ENCODE measurements at places on chromosomes 3 and 15.

DNA sequence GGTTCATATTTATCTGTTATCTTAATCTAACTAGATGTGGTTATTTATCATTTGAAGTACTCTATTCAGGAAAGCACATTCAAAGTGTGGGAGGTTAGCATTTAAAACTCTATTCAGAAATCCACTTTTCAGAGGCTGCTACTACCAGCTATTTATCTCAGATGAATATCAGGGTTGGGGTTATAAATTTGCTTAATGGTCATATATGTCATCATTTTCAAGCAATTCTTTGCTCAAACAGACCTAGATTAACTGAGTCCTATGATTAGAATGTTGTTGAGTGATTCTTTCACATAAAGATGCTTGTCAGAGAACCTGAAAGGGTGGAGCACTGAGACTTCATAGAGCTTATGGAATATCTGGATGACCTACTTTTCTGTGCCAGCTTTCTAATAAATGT lies 436.9 kb upstream of the TGFBR2 start:
- no peak for DNase-seq

DNA sequence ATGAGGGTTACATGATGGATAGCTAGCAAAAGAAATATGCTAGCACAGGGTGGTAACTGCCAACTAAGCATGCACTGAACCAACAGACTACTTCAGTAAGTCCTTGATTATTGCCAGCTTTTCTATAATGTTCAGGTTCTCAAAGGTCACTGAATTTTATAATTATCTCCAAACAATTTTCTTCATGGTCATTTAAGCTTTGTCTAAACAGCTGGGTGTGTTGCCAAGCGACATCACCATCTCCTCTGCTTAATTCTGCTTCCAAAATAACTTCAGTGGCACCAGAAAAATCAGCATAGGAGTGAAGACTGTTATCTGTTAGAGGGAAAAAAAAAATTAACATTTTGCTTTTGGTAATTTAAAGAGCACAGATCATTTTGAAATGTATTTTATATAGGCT lies 54.6 kb upstream of the TOP2B start:
- no peak for DNase-seq

- no peak for DNase-seq
Measured at GRCh38 chr3:119315600-119316312, 21.6 kb downstream of the ARHGAP31 start.

DNA sequence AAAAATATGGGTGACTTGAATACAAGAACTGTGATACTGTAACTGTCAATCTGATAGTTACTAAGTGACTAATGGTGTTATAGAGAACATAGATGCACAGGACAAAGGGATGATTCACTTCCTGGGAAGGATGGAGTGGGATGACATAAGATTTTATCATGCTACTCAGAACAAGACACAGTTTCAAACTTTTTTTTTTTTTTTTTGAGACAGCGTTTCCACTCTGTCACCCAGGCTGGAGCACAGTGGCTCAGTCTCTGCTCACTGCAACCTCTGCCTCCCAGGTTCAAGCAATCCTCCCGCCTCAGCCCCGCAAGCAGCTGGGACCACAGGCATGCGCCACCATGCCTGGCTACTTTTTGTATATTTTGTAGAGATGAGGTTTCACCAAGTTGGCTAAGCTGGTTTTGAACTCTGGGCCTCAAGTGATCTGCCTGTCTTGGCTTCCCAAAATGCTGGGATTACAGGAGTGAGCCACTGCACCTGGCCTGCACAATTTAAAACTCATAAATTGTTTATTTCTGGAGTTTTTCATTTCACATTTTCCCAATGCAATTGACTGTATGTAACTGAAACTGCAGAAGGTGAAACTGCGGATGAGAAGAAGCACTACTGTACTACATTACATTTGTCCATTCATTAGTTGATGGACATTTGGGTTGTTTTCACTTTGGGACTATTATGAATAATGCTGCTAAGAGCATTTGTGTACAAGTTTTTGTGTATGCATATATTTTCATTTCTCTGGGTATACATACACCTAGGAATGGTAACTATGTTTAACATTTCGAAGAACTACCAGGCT lies 40.6 kb downstream of the ADIPOQ start:
- DNase-seq, result no peak

DNA sequence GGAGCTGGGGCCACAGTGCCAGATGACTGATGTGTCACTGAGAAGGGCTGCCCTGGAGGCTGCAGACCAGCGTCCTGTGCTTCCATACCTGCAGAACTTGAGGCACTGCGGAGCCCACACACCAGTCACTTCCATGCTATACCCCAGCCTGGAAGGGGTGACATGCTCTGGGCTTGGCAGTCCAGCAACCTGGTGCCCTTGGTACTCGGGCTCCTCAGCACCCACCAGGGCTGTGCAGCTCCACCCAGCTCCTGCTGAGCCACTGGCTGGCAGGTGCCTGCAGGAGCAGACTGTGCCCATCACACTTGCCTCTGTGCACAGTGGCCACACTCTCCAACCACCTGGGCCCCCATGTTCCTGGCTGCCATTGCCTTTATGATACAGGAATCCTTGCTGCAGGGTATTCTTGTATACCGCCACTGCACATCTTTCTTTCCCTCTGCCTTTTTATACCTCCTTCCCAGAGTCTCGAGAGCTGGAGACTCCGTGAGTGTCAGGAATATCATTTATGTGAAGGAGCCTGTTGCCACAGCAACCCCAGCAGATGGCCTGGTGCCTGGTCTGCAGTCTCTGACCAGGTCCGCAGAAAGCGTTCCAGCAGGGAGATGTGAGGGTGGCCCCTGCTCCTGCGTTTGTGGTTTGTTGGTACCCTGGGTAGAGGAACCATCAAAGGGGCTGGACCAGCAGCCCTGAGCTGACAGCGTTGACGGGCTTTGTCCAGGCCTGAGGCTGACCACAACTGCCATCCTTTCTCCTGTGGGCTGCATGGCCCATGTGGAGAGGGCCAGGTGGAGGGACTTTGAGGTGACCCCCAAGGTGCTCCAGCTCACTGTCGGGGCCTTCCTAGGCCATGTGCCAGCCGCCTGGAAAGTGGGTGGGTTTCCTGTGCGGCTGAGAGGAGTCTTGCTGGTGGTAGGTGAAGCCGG lies 93.4 kb upstream of the PLXNA1 start:
- DNase-seq, result no peak

DNA sequence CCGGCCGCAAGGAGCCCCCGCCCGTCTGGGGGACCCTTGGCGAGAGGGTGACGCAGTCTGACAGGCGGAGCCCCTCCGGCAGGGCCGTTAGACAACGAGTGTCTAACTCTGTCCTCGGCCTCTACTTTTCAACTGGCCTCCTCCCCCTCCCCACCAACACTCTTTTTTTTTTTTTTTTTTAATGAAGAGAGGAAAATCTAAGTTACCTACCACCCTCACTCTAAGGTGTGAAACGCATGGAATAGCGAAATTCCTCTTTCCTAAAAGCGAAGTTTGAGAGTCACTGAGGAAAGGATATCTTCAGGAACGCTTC lies 521 bp upstream of the SUSD5 start:
- no peak for DNase-seq

DNA sequence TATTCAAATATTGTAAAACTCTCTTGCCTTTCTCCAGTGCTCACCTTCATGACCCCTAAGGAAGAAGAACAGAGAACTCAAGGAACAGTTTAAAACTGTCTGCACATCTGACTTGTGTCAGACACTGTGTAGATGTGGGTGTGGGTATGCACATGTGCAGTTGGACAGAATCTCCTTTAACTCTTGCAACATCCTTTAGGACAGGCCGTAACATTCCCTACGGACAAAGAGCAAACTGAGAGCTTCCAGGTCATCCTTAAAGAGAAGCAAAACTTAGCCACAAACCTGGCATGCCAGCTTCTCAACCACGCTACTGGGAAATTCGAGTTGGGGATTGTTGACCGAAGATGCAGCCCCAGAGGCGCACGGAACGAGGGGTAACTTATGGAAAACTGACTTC lies 4.1 kb upstream of the SFMBT1 start:
- no peak for DNase-seq

DNA sequence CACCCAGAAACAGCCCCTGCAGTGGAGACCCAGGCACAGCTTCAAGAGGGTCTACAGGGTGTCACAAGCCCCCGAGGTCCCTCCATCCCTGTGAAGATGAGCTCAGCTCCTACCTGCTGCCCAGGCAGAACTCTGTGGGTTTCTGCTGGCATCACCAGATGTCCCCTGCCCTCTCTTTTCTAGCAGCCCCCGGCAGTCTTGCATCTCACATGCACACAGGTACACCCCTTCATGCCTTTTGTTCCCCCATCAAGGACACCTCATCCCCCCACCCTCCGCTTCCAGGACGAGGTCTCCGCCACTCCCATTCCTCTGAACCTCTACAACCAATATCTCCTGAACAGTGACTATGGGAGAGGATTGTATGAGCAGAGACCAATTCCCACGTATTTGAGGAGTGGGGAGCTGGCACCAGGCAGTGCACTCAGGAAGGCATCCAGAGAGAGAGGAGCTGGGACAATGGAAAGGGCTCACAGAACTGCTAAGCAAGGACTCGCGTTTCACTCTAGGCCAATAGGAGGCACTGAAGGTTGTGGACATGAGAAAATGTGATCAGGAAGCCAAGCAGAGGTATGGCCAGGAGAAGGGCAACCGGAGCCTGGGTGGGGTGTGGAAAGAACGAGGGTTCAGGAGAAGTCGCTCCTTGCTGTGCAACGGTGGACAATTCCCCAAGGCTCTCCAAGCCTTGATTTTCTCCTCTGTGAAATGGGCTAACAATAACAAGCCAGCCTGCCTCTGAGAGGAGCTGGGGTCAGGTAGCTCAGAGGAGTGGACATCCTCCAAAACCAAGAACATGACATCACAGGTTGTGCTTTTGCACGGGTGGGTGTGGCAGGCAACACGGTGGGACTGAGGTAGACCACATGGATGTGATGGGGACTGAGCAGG lies 115.2 kb downstream of the CHSY1 start:
- DNase-seq, result no peak

DNA sequence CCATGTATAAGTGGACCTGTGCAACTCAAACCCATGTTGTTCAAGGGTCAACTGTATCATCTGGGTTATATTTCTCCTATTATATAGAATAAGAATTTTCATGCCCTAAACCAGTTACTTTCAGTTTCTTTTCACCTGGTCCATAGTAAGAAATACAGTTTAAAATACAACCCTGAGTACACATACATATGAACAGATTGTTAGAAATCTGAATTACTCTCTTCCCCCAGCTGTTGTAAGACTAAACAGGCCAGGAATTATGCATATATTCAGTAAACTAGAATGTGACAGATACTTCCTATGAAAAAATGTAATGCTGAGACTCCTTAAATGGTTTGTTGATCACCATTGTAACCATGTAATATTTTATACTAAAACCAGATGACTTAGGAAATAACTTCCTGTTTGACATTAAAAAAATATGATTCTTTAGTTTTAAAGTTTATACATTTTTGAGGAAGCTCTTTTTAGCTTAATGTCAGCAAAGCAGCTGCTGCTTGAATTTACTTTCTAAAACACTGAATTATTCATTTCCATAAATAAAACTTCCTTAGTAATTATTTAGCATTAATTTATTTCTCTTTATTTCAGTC lies 52.5 kb upstream of the ZCWPW2 start:
- DNase-seq, result no peak

GRCh38 chr3:87209111-87209510 lies 18.0 kb upstream of the CHMP2B start:
- no peak for DNase-seq

DNA sequence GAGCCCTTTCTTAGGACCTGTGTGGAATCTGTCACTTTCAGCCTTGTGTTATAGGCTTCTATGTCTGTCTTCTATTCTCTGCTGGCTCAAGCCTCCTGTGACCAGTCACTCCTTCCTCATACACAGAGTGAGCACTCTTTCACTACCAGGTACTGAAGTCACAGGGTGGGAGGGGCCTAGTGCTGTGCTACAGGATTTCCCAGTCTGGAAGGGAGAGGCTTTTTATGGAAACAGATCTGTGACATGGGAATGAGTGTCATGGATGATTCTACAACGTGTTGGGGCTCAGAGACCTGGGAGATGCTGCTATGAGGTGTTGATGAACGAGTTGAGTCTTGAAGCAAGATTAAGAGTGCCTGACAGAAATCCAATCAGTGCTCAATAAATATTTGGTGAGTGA lies 100.5 kb downstream of the PDCD6IP start:
- no peak for DNase-seq

- no peak for DNase-seq
Measured at GRCh38 chr3:58633157-58633865, 33.3 kb downstream of the FAM3D start.

DNA sequence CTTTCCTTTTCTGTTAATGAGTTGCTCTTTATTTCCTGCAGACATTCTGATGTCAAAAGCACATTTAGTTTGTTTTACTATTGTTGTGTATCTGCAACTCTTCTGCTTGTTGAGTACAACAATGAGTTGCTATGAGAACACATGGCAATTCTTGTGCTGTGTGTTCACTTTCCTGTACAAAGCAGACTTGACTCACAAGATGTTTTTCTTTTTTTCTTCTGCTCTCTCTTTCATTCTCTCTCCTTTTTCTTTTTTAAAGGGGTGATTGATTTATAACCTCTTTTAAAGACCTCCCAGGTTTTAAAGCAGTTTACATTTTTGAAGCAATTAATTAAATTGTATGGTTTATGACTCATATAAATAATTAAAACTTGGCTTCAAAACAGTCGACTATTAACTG lies 31.6 kb upstream of the ABHD10 start:
- DNase-seq, result no peak

DNA sequence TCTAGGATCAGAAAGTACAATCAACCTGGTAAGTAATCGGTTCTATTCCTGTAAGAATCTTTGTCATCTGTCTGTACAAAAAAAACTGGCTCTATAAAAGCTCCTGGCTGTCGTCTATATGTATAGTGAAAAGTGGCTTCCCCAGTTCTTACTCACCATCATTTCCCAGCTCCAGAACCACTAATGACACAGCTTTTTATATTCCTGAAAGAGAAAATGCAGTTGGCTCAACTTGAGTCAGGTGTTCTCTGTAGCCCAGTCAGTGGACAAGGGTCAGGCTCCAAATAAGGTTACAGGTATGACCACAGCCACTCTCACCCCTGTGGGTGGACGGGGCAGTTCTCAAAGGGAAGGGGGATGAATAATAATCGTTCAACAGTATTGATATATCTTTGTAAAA lies 85.1 kb downstream of the AP4E1 start:
- DNase-seq, result no peak

DNA sequence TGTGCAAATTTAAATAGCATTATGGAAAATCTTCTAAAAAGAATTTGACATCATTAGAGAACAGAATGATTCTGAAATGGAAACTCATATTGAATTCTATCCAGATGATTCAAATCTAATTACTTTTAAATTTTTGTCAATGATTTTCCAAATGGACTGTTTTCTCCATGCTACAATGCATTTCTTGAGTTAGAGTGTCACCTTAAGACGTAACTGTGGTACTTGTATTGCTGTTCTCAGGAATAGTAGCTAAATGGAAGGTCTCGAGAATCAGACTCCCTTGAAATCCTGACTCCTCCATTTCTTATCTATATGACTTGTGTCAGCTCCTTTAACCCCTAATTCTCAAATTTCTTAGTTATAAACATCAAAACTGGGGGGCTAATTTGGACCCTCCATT lies 102.3 kb downstream of the P2RY1 start:
- no peak for DNase-seq

GRCh38 chr3:14347110-14347509 lies 55.3 kb upstream of the SLC6A6 start:
- DNase-seq, result no peak
